Aorta (tissue), 5 donors: ENCODE measurements at places on chromosomes 4 and X.

- DNase-seq, result no peak
These were observed 10.1 kb downstream of the DHRSX start for GRCh38 chrX:2490634-2491033.

DNA sequence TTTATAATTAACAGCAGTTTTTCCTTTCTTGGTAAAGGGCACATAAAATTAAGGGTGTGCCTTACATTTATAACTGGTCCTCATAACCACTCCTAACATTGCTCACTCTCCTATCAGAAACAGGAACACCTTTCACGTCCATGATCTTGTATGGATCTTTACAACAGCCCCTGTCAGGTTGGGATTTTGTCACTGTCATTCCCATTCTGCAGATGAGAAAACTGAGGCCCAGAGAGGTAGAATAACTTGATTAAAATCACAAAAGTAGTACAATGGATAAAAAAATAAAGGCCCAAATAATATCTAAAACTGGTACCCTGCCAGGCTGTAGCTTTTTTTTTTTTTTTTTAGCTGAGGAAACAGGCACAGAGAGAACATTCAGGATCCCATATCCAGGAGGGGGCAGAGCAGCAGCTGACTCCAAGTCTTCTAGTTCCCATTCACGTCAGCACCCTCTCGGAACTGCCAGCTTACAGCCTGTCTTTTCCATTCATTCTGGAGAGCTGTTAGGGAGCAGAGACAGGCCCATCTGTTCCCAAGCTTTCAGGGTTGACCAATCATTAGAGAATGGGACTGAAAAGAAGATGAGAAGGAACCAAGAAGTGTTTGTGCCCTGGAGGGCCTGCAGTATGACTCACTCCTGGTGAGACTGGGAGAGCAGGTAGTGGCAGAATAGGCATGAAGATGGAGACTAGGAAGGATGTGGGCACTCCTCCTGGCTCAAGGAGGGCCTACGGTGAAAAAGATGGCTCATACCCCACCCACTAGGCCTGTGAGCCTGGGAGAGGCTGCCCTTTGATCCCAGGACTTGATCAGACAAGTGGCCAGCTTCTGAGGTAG lies 7.3 kb downstream of the SUV39H1 start:
- no peak for DNase-seq

DNA sequence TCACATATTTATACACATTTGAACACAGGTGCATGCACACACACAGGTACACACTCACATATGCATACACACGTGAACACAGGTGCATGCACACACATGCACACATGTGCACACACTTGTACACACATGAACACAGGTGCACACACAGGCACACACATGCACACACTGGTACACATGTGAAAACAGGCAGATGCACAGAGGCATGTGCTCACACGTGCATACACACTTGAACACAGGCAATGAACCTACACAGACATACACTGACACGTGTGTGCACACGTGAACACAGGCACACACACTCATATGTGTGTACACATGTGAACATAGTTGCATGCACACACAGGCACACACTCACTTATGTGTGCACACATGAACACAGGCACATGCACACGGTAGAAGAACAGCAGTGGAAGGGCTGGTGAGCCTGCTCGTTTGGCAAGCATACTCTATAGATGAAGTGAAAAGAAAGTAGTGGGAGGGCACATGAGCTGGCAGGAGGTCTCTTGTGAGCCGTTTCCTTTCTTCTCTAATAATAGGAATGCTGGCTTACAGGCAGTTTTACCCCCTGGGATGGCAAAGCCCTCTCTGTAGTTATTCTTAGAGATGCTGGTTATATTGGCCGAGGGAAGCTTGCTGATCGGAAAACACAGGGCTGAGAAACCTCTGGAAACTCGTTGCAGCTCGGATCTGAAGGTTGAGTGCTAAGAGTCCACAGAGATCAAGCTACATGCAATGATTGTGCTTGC lies 279.6 kb upstream of the CLNK start:
- no peak for DNase-seq

GRCh38 chr4:40909363-40909876 lies 159.7 kb downstream of the NSUN7 start:
- peak; percentile 71 for DNase-seq

- no peak for DNase-seq
These were observed 160.0 kb downstream of the SPCS3 start for GRCh38 chr4:176479767-176480166.

DNA sequence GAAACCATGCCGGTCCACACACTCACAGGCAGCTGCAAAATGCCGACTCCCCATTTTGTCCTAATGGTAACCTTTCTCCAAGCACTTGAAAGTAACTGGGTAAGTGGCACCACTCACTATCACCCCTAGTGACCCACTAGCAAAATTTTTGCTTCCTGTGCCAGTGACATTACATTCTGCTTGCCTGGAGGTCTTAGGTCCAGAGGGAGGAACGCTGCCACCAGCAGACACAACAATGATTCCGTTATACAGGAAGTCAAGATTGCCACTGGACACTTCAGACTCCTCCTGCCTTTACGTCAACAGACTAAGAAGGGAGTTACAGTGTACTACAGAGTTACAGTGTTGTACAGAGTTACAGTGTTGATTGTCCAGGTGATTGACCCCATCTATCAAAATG lies 11.8 kb upstream of the TMEM192 start:
- DNase-seq, result no peak

- DNase-seq, result no peak
These were observed 333.6 kb upstream of the IGFBP7 start for GRCh38 chr4:57443787-57444186.

DNA sequence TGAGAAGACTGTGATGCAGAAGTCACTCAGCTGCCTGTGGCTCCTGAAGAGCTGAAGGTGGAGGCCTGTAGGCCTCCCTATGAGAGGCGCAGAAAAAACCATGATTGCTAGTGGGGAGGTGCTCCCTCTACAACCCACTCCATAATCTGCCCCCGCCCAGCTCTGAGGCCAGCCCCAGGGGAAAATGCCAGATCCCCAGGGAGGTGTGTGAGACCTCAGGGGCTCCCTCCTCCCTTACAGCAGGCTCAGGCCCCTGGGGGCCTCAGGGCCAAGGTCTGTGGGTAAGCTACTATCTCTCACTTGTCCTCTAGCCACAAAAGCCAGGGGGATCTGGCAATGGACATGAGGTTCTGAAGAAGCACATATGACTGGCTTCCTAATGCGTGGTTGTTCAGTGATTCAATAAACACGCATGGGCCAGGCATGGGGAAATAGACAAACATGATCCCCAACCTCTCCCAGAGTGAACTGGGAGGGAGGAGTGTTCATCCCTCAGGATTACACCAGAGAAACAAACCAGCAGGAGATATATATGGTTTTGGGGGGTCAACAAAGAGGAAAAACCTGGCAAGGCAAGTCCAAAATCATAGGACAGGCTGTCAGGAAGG lies 51.0 kb upstream of the MTM1 start:
- DNase-seq, result no peak

DNA sequence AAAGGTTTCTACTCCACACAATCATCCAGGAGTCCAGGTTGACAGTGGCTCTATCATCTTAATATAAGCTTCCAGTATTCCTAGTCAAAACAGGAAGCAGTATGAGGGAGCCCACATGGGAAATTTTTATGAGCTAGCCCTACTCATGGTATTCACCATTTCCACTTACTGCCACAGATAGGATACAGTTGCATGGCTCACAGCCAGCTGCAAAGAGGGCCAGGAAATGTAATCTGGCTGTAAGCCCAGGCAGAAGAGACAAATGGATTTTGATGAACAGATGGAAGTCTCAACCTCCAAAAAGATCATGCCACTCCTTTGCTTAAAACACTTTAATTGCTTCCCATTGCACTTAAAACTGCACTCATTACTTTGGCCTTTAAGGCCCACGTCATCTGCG lies 150.6 kb downstream of the ADAMTS3 start:
- DNase-seq, result peak; percentile 44

GRCh38 chrX:8849458-8849857 lies 48.3 kb upstream of the FAM9A start:
- DNase-seq, result no peak

GRCh38 chr4:118273642-118274041 lies 79.2 kb downstream of the PRSS12 start:
- DNase-seq, result no peak

DNA sequence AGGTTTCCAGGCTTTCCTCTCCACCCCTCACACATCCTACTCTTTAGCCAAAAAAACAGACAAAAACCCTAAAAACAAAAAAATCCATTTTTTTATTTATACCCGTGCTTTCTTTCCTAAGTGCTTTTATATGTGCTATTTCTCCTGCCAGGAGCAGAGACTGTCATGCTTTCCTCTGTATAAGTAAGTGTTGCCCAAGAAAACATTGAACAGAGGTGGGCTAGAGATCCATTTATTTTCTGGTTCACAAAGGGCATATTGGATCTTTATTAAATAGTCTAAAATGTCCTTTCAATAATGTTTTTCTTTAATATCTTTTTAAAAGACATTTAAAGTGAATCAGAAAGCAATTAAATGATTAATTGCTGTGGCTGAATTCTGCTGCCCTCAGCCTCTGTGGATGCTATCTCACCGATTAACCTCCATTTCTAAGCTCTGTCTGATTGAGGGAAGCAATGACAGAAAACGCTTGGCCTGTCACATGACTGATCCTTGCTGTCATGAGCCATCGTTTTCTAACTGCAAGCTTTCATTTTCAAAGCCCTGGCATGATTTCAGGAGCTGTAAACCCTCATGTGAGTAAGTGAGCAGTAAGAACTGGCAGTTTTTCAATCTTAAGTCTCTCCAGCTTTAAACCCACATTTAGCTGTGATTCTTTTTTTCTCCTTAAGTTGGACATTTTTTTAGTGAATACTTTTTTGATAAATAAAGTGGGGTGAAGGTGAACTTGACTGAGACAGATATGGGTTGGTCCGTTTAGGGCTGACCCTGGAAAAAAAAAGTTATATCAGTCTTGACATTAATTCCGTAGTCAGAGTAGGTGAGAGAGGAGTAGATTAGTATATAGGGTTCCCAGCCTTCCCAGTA lies 180.7 kb upstream of the PGRMC2 start:
- no peak for DNase-seq

- no peak for DNase-seq
These were observed 26.4 kb downstream of the DHRSX start for GRCh38 chrX:2474280-2474962.

DNA sequence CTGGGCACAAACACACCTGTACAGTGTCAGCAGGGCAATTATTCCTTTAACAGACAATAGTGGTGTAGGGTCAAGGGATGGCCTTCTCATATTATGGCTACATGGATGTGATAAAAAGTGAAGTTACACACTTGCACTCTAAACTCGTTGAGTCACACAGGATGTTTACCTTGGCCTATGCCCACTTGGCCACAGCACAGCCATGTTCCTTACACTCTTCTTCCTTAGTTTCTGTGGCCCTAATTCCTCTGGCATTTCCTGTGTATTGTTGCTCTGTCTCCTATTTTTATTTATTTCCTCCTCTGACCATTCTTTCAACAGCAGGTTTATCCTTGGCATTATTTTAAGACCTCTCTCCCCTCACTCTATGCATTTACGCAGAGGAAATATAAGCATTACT lies 86.8 kb upstream of the NPFFR2 start:
- no peak for DNase-seq

DNA sequence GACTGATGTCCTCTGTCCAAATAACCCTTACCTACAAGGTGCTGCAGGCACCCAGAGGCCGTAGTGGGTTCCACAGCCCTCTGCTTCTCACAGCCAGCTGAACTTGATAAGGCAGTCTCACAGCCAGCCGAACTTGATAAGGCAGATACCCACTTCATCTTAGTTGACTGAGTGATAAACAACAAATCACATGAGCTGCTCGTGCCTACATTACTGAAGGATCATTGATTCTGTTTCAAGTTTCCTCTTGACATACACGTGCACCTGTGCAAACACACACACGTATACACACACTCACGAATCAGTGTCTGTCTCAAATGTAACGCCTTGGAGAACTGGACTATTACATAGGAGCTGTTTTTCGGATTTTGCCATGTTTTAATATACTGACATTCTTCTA lies 276.3 kb downstream of the DCTD start:
- no peak for DNase-seq

GRCh38 chr4:159353422-159354116 lies 250.7 kb downstream of the RAPGEF2 start:
- DNase-seq, result no peak

- DNase-seq, result no peak
These were observed 620.0 kb downstream of the ADGRL3 start for GRCh38 chr4:61820136-61820535.

DNA sequence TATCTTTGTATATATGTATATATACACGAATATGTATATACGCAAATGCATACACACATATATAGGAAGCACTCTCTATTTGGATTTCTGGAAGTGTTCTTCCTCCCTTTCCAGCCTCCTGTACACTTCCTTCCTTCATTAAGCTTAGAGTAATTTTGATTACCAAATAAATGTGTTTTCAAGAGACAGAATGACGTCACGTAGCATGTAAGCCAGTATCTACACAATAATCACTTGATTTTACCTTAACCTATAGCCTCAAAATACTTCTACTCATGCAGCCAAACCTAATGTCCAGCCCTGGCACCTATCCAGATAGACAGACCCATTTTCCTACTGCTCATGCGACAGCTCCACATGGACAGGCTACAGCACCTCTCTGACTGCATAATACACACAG lies 29.9 kb downstream of the MAGEA10 start:
- DNase-seq, result no peak

- no peak for DNase-seq
These were observed 91.4 kb downstream of the ANXA3 start for GRCh38 chr4:78642934-78643333.

GRCh38 chrX:116238093-116238492 lies 67.5 kb downstream of the AGTR2 start:
- no peak for DNase-seq

- no peak for DNase-seq
These were observed 110.7 kb upstream of the TLR3 start for GRCh38 chr4:185958094-185958747.
